Endothelial cell of umbilical vein (primary cell): ENCODE measurements at places on chromosomes 11 and 22. TPM values are rescaled to one million over a fixed set of nuclear protein-coding genes. Genes with fewer than 3 reads are reported as not detected.

The ACRV1 gene
- total RNA-seq: not detected in 2 replicates

The CALCB gene
- total RNA-seq: not detected in 2 replicates

The PKP3 gene
- 0.27 and 0.30 TPM in 2 replicates for total RNA-seq

The TOB2 gene
- 39.4 and 44.7 TPM in 2 replicates for total RNA-seq

The YAP1 gene
- total RNA-seq: 36.5 and 48.9 TPM in 2 replicates

The PSMD13 gene
- 168 and 179 TPM in 2 replicates for total RNA-seq

The OR5P2 gene
- total RNA-seq: not detected in 2 replicates

The BBOX1 gene
- total RNA-seq: not detected in 2 replicates

The IFT27 gene
- total RNA-seq: 30.5 and 33.7 TPM in 2 replicates

The MFNG gene
- 188 and 197 TPM in 2 replicates for total RNA-seq

The ARAP1 gene
- total RNA-seq: 66.2 and 78.3 TPM in 2 replicates

DNA sequence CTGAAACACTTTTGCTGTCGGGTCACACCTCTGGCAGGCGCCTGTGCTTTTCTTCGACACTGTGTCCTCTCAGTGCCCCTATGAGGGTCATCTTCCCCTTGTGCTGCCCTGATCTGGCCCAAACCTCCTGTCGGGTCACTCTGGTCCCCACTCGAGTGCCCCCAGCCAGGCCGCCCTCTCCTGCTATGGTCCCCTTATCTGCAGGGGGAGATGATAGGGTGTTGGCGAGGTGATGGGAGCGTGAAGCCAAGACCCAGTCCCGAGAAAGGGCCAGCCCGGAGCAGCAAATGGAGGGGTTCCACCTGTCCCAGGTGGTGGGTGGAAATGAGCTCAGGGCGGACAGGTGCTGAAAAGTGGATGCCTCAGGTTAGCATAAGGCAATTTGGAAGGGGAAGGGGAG lies 9.7 kb downstream of the NADSYN1 start:
- DNase-seq: no peak
- no peak overlapping the region for H3K4me3 ChIP-seq
- peaks cover 17% of the 10 kb centered on the region for H3K36me3 ChIP-seq
- H3K4me1 ChIP-seq: no peaks in the 10 kb centered on the region

- DNase-seq: no peak
- no peak overlapping the region for H3K4me3 ChIP-seq
- H3K36me3 ChIP-seq: no peaks in the 10 kb centered on the region
- no peaks in the 10 kb centered on the region for H3K4me1 ChIP-seq
- H3K27ac ChIP-seq: no peak overlapping the region
- peaks cover 3% of the 10 kb centered on the region for H3K27me3 ChIP-seq
Observed at GRCh38 chr11:88689548-88690240, 352.2 kb upstream of the CTSC start.

GRCh38 chr11:132330515-132330914 lies 960.1 kb downstream of the NTM start:
- no peak for DNase-seq
- no peak overlapping the region for H3K27ac ChIP-seq
- no peaks in the 10 kb centered on the region for H3K36me3 ChIP-seq

DNA sequence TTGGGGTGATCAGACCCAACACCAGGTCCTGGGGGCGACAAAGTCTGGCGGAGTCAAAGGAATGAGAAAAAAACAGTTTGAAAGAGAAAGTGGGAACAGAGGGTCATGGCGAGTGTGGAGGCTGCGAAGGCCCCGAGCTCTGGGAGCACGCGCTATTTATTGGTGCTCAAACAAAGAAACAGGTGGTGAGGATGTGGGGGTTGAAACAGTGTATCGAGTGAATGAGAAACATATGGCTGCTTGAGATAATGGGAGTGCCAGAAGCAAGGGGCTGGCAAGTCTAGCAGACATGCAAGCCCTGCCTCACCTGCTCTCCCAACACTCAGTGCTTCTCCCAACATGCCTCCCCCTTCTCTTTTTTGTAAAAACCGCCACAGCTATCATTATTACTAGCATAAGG lies 7.8 kb upstream of the DUSP18 start:
- no peaks in the 10 kb centered on the region for H3K27me3 ChIP-seq
- peaks cover 7% of the 10 kb centered on the region for H3K4me1 ChIP-seq
- no peaks in the 10 kb centered on the region for H3K36me3 ChIP-seq
- no peak overlapping the region for H3K27ac ChIP-seq

GRCh38 chr11:17570034-17570433 lies 23.0 kb downstream of the OTOG start:
- peaks cover 3% of the 10 kb centered on the region for H3K27me3 ChIP-seq
- no peak overlapping the region for H3K27ac ChIP-seq
- no peaks in the 10 kb centered on the region for H3K4me1 ChIP-seq
- no peak overlapping the region for H3K4me3 ChIP-seq
- no peaks in the 10 kb centered on the region for H3K36me3 ChIP-seq

DNA sequence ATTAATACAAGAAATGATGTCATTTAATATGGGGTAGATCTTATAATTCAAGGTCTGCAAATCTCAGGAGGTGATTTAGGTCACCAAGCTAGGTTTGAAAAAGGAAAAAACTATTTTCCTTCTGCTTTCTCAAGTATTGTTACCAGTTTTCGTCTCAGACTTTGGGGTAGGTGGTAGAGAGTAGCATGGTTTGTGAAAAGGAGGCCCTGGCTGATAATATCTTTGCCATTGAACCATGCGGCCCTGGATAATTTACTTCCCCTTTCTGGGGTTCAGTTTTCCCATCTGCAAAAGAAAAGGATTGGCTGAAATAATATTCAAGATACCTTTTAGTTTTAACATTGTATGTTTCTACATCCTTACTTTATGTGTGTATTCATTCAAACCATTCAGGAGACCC lies 92.1 kb downstream of the WNT11 start:
- H3K27ac ChIP-seq: no peak overlapping the region
- H3K4me1 ChIP-seq: peaks cover 4% of the 10 kb centered on the region
- no peak overlapping the region for H3K4me3 ChIP-seq
- H3K36me3 ChIP-seq: peaks cover 5% of the 10 kb centered on the region
- H3K27me3 ChIP-seq: no peaks in the 10 kb centered on the region

- no peak overlapping the region for H3K4me3 ChIP-seq
- H3K4me1 ChIP-seq: peaks cover 29% of the 10 kb centered on the region
- no peak overlapping the region for H3K27ac ChIP-seq
- peaks cover 31% of the 10 kb centered on the region for H3K36me3 ChIP-seq
Observed at GRCh38 chr22:41178425-41178975, 26.6 kb upstream of the L3MBTL2 start.

GRCh38 chr11:122042981-122043380 lies 73.0 kb downstream of the BLID start:
- no peaks in the 10 kb centered on the region for H3K36me3 ChIP-seq
- H3K27me3 ChIP-seq: no peaks in the 10 kb centered on the region
- peaks cover 20% of the 10 kb centered on the region for H3K4me1 ChIP-seq
- no peak for DNase-seq

- H3K4me3 ChIP-seq: no peak overlapping the region
- DNase-seq: no peak
- no peak overlapping the region for H3K27ac ChIP-seq
- H3K4me1 ChIP-seq: no peaks in the 10 kb centered on the region
- no peaks in the 10 kb centered on the region for H3K36me3 ChIP-seq
- no peaks in the 10 kb centered on the region for H3K27me3 ChIP-seq
Observed at GRCh38 chr22:32882360-32882755, 80.9 kb downstream of the TIMP3 start.

DNA sequence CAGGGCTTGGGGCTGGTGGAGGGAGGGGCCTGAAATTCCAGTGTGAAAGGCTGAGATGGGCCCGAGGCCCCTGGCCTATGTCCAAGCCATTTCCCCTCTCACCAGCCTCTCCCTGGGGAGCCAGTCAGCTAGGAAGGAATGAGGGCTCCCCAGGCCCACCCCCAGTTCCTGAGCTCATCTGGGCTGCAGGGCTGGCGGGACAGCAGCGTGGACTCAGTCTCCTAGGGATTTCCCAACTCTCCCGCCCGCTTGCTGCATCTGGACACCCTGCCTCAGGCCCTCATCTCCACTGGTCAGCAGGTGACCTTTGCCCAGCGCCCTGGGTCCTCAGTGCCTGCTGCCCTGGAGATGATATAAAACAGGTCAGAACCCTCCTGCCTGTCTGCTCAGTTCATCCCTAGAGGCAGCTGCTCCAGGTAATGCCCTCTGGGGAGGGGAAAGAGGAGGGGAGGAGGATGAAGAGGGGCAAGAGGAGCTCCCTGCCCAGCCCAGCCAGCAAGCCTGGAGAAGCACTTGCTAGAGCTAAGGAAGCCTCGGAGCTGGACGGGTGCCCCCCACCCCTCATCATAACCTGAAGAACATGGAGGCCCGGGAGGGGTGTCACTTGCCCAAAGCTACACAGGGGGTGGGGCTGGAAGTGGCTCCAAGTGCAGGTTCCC lies at the start of gene APOC3:
APOC3 (plus strand) TSS at position 383 of the 659 bp plus-strand sequence. CDS start 676 bp downstream, outside the sequence.
- no peak within 1 kb of the TSS for H3K27ac ChIP-seq
- H3K27me3 ChIP-seq: no peaks in the 10 kb centered on the region
- H3K36me3 ChIP-seq: no peaks in the 10 kb centered on the region
- H3K4me3 ChIP-seq: no peak within 1 kb of the TSS
- DNase-seq: no peak

GRCh38 chr11:33514079-33514925 lies 186.3 kb downstream of the C11orf91 start:
- H3K27ac ChIP-seq: no peak overlapping the region
- no peak for DNase-seq
- H3K36me3 ChIP-seq: no peaks in the 10 kb centered on the region
- H3K4me3 ChIP-seq: no peak overlapping the region
- no peaks in the 10 kb centered on the region for H3K27me3 ChIP-seq

- H3K36me3 ChIP-seq: no peaks in the 10 kb centered on the region
- peak; percentile 71 for DNase-seq
Observed at GRCh38 chr22:42947211-42947990, 67.5 kb downstream of the PACSIN2 start.

- DNase-seq: no peak
- no peak overlapping the region for H3K27ac ChIP-seq
- no peaks in the 10 kb centered on the region for H3K4me1 ChIP-seq
- no peaks in the 10 kb centered on the region for H3K36me3 ChIP-seq
- H3K4me3 ChIP-seq: no peak overlapping the region
- no peaks in the 10 kb centered on the region for H3K27me3 ChIP-seq
Observed at GRCh38 chr11:114482114-114482513, 42.8 kb downstream of the REXO2 start.

DNA sequence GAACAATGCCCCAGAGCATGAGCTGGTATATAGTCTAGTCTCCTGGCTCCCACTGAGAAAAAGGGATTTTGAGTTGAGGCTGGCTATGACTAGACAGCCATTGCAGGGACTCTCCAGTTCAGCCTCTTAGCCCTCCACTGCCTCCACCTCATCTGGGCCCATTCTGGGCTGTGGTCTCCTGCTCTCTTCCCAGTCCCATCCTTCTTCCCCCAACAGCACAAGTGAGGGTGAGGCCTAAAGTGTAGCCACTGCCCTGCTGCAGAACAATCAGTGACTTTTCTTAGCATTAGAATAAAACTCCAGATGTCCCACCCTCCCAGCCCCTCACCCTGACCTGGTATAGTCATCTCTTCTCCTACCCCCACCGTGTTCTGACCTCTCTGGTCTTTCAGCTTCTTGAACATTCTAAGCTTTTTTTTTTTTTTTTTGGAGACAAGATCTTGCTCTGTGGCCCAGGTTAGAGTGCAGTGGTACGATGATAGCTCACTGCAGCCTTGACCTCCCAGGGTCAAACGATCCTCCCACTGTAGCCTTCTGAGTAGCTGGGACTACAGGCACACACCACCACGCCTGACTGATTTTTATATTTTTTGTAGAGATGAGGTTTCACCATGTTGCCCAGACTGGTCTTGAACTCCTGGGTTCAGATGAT lies 4.3 kb downstream of the MED15 start:
- peaks cover 33% of the 10 kb centered on the region for H3K4me1 ChIP-seq
- H3K36me3 ChIP-seq: peaks cover 7% of the 10 kb centered on the region
- DNase-seq: no peak
- no peaks in the 10 kb centered on the region for H3K27me3 ChIP-seq

DNA sequence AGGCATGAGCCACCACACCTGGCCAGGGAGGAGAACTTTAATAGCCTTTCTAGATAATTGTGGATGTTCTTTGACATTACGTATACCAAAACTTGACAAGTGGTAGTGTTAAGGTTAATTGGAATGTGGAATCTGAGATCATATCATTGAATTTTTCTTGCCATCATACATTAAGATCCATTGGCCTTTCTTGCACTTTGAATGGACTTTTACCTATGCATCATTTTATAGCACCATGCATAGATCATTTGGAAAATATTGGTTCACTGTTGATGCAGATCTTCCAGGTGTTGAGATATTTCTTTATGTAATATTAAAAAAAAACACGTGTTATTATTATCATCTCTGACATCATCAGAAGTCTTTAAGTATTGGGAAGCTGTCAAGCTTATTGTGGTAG lies 36.5 kb downstream of the ACER3 start:
- H3K36me3 ChIP-seq: no peaks in the 10 kb centered on the region
- no peaks in the 10 kb centered on the region for H3K27me3 ChIP-seq
- H3K27ac ChIP-seq: no peak overlapping the region
- DNase-seq: no peak
- no peak overlapping the region for H3K4me3 ChIP-seq
- peaks cover 11% of the 10 kb centered on the region for H3K4me1 ChIP-seq

GRCh38 chr22:46024136-46024840 lies 47.3 kb upstream of the WNT7B start:
- no peak for DNase-seq
- peaks cover 3% of the 10 kb centered on the region for H3K27me3 ChIP-seq
- peaks cover 3% of the 10 kb centered on the region for H3K4me1 ChIP-seq
- H3K4me3 ChIP-seq: no peak overlapping the region
- H3K36me3 ChIP-seq: no peaks in the 10 kb centered on the region
- H3K27ac ChIP-seq: no peak overlapping the region

- H3K4me1 ChIP-seq: no peaks in the 10 kb centered on the region
- no peak overlapping the region for H3K4me3 ChIP-seq
- no peak overlapping the region for H3K27ac ChIP-seq
- DNase-seq: no peak
- H3K27me3 ChIP-seq: no peaks in the 10 kb centered on the region
- H3K36me3 ChIP-seq: no peaks in the 10 kb centered on the region
Observed at GRCh38 chr11:46210133-46210636, 67.3 kb upstream of the CREB3L1 start.

DNA sequence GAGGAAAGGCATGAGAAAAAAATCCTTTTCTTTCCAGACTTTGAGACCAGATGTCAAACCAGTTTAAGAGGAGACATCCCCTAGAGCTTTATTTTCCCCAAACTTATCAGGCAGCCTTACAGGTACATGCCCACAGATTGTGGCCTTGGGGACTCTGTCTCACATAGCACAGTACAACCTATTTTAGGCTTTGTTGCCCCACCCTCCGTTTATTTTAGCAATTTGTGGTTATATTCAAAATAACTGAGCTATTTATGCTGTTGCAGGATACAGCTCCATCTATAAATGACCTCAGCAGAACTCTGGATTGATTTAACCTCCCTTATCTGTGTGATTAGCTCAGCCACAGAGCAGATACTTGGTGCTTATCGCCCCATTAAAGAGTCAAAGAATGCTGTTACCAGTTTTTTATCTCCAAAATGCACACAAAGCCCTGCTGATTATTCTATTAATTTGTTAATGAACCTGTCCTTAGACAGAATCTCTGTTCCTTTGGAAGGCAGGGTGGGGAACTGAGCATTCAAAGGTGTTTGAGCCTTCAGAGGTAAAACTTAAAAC lies 525.2 kb downstream of the OPCML start:
- no peak for DNase-seq
- no peak overlapping the region for H3K27ac ChIP-seq
- H3K4me1 ChIP-seq: no peaks in the 10 kb centered on the region
- H3K27me3 ChIP-seq: no peaks in the 10 kb centered on the region
